ENCODE measurements at places on chromosomes 4 and X.

DNA sequence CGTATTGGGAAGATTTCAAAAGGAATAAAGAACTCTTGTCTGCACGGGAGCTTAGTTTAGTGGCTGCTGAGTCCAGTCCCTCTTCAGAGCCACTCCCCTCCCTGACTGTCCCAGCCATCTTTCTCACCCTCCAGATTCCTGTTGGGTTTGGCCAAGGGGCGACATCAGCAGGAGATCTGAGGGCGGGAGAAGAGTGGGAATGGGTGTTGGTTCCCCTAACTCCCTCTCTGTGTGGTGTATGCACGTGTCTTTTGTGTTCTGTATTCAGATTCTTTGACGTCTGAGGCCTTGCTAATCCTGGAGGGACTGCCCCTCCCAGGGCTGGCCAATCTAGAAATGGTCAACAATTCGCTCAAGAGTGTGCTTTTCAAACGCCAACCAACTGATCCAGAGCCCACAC, 37.4 kb downstream of the CYTL1 start:
- no peak for DNase-seq

DNA sequence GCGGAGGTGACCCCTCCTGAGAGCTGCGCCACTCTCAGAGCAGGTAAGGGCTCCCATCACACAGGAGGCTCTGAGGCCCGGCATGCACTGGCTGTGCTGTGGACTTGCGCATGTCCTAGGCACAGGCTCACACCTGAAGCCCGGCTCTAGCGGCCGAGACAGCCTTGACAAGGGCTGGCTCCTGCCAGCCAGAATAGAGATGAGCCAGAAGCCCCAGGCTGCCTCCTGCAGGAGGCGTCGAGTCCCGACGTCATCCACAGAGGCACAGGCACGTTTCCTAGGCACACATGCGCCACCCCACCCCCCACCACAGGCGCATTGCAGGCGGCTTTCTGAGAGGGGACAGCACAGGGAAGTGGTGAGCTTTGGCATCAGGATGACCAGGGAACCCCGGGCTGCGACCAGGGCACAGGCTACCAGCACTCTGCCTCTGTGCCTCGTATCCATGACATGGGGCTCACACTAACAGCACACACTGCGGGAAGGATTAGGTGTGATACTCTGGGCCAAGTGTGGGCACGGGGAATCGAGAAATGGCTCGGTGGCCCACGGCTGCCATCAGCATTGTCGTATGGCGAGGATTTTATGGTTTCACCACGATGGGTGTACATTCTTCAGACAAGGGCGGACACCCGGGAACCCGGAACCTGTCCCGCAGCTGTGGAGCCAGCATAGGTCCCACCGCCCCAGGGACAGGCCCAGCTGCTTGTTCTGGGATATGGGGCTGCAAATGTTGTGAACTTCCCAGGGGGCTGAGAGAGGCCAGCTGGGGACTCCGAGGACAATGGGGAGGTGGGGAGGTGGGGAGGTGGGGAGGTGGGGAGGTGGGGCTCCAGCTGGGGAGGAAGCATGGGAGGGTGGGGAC, 90.7 kb upstream of the ADRA2C start:
- DNase-seq = no peak

- no peak for DNase-seq
These were observed 342.5 kb upstream of the MAGEB2 start for GRCh38 chrX:29872831-29873230.

DNA sequence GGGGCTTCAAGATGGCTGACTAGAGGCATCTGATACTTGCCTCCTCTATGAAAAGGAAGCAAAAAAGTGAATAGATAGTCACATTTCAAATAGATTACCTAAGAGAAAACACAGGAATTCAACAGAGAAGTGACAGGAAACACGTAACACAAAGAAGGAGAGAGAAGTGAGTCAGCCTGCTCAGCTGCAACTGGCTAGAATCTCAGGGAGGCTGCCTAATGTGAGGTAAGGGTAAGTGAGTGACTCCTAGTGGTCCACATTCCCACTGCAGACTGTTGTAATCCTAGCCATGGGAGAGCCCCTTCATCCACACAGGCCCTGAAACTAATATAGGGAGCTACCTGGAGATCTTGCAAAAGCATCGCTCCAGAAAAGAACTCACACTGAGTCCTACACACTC, 179.2 kb downstream of the SLC7A11 start:
- DNase-seq = peak; percentile 22

GRCh38 chr4:8341691-8342090, 72.1 kb downstream of the HTRA3 start:
- DNase-seq = no peak

GRCh38 chr4:121706595-121707021, 9.8 kb upstream of the ANXA5 start:
- no peak for DNase-seq

GRCh38 chr4:185213877-185214276, 4.5 kb downstream of the SNX25 start:
- no peak for DNase-seq

- no peak for DNase-seq
These were observed 70.8 kb downstream of the PCDH7 start for GRCh38 chr4:30790998-30791397.

DNA sequence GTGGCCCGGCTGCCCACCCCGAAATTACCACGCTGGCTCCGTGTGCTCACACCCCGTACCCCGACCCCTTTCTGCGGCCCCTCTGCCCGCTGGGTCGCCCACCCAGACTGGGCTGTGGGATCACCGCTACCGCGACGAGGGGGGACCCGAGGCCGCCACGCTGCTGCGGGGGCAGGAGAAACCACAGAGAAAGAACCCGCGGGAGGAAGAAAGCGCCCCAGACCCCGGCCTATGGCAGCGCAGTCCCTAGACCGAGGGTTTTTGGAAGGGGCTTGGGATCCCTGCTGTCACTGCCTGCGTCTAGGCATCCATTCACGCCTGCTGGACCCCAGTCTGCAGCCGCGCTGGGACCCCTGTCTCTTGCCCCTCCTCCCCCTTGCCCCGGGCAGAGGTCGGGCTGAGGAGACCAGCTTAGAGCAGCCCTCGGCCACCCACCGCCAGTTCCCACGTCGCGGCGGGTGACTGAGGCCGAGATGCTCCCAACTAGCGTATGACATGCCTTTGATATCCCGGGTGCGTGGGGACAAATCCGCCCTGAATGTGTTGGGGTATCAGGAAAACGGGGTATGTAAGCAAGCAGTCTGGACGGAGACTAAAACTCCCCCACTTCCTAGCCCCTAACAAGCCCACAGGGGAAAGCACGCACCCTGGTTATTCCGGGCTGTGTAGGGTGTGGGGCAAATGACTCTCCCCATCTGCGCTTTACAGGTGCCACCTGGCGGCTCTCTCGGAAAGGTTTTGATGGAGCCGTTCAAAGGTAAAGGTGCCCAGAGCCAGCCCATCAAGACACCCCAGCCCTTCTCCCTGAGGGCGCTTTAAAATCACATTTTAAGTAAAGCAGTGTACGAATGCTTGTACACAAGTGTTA, 862 bp upstream of the INPP4B start:
- peak; percentile 30 for DNase-seq

- DNase-seq = no peak
These were observed 195.8 kb downstream of the CLCN4 start for GRCh38 chrX:10352536-10352935.

GRCh38 chr4:159764343-159764952, 661.6 kb downstream of the RAPGEF2 start:
- peak; percentile 50 for DNase-seq

DNA sequence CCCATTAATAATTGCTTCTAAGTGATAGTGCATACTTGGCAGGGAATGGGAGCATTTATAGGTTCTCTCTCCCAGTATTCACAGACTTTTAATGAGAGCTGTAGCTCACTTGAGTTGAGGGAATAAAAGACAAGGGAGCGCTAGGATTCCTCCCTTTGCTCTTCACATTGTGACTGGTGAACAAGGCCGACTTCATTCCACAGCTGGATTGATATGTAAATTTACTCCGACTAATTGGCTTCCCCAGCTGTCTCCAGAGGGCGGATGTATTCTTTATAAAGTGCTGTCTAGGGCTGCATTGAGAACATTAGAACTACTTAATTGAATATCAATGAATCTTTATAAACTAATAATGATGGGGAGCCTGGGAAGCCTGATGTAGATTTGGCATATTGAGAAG, 63.4 kb downstream of the GPR50 start:
- DNase-seq = no peak

GRCh38 chr4:186243331-186243730, 16.0 kb downstream of the KLKB1 start:
- DNase-seq = no peak

GRCh38 chr4:41943506-41943905, 8.3 kb downstream of the TMEM33 start:
- DNase-seq = no peak

DNA sequence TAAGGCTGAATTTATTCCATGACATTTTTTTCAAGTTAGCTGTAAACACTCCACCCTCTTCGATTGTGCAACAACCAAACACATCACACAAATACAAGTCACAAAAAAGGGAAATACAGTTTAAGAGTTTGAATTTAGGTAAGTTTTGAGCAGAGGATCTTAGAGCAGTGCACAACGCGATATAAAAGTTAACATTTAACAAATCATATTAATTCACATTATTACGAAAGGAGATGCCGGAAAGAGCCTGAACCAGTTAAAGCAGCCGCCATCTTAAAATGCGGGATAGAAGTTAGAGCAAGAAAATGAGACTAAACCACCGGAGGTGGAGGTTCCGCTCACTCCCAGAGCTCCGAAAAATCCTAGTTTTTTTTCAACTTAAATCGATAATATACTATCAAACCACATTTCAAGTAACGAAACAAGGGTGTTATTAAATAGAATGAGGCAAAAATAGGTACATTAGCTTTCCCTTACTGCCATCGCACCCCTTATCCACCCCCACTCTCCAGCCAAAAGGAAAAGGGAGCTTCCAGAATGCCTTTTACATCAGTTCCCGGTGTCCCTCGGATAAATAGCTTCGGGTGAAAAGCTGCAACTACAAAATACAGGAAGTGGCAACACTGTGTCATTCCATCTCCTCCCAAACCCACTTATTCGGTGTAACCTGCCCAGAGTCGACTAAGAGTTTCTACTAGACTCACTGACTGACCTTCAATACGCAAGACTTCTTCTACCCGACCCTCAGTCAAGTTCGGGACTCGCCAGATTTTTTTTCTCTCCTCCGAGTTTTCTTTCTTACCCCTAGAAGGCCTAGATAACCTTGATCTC, 1.9 kb downstream of the UBE2D3 start:
- DNase-seq = peak; percentile 48

DNA sequence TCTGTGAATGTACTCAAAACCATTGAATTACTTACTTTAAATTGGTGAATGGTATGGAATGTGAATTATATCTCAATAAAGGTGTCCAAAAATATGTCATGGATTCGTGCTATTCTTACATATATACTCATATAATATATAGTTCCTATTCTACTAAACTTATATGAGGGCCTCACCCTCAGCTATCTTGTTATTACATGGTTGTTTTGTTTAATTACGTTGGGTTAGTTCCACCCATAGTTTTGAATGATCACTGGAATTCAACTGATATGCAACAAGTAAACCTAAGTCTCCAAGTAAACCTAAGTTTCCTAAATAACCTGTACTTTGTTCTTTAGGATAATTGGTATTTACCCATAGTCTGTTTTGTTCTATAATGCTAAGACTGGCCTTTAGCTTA, 30.6 kb upstream of the CD99L2 start:
- DNase-seq = no peak

DNA sequence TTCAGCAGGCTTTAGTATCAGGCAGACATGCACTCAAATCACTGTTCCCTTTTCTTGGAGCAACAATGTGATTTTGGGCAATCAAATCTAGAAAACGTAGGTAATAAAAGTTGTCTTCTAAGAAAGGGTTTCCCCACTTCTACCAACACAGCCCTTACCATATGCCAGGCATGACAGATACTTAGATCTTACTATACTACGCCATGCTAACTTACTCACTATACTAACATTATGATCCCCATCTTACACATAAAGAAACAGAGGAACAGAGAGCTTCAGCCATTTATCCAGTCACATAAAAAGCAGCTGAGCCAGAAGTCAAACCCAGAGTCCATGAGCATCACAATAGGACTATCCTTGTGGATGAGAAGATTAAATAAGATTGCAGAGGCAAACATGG, 9.2 kb downstream of the TXK start:
- DNase-seq = no peak

DNA sequence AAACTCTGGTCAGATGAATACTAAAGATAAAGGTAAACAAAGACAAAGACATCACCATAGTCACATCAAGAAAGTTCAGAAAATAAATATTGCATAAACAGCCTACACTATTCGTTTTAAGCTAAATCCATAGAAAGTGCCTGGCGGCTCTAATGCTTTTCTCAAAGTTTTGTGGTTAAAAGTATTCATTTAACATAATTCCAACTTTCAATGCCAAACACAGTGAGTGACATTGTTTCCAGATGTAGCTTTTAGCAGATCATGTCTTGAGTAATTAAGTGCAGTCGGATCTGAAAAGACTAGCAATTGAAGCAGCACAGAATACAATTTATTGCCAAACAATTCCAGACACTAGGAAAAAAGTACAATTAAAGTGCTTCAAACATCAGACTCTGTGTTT, 287.1 kb upstream of the ADGRL3 start:
- DNase-seq = no peak

DNA sequence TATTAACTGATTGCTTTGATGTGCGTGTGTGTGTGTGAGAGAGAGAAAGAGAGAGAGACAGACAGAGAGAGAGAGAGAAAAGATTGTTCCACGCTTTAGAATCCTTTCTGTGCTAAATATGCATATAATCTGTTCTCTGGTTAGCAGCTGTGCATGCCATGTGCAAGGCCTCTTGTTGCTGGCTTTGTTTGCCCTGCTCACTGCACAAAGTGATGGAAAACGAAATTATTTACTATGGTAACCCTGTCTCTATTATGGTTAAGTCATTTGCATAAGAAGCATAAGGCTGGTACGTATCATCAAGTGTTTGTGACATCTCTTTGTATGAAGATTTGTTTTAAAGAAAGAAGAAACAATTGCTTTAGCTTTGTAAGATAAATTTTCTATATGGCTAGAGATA, 190.2 kb upstream of the POF1B start:
- DNase-seq = no peak

DNA sequence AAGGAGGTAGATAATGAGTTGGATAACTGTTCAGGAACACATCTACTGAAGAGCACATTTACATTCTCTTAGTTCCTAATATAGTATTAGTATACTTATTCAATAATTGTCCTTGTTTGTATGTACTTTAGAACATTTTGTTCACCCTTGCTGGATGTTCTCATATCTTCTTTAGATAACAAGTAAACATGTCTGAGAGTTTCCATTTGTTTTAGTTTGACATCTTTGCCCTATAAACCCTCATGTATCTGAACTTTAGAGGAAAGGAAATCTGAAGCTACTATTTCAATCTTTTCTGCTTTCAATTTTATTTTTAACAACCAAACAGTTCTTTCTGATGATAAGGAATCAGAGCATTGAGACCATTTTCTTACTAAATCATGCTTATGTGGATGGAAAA, 518.6 kb downstream of the RPA4 start:
- DNase-seq = no peak

All from endothelial cell (in vitro differentiated cells).